ENCODE measurements at places on chromosomes 3 and 15. TPM values are rescaled to one million over a fixed set of nuclear protein-coding genes. Genes with fewer than 3 reads are reported as not detected.

DNA sequence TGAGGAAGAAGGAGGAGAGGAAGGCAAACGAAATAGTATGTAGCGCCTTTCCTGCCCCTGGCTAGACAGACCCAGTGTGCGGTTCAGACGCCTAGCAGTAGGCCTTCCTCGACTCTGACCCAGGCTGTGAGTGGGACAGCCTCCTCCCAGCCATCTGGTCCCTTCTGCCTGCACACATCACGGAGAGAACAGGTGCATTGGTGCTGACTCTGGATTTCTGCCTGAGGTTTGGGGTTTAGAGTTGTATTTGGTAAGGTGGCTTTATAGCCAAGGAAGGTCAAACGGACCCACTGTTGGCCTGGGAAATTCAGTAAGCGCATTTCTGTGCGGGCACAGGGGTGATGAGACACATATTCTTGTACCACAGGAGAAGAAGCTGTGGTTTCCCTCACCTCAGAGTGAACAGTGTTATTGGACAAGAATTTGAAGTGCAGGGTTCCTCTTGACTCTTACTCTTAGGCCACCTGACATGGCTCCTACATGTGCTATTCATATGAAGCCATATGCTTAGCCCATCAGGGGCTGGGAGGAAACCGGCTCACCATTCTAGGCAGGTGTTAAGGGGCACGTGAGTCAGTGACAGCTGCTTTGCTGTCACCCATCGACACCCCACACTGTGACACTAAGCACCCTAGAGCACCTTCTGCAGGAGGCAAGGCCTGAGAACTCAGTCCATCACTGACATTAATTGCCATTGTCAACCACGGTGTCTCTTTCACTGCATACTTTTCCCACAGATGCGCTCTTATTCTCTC is 143.3 kb downstream of the CHDH start:
- no peak for DNase-seq

DNA sequence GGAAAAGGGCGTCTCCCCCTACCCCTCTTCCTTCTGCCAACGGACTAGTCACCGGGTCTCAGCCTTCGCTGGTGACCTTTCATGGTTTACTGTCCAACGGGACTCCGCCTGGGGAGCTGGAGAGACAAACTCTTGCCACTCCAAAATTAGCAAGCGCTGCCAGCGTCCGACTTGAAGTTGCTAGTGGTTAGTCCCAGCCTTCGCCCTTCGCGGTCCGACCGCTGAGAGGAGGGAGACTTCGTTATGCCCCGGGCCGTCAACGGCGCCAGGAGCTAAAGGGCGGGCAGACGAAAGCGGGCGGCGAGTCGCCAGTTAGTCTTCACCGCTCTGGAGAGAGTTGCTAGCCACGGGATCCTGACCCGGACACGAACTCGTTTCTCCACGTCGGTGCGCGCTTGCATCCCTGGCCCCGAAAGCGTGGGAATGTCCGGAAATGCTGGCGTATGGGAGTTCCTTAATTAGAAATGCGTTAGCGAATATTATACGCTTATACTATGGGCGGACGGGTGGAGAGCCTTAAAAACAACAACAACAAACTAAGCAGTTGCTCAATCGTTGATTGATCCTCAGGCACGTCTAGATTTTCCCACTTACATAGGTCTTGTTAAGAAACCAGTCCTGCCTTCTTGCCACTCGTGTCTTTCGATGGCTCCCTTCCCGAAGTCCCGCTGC is 716 bp downstream of the SMC4 start:
- DNase-seq: peak; percentile 75

GRCh38 chr15:50181969-50182218 is at the start of gene SLC27A2:
SLC27A2 (plus strand) TSS chr15:50182196; CDS start chr15:50182428, 232 bp downstream.
- no peak for DNase-seq

The MCTP2 gene
- total RNA-seq: 25.5 TPM

DNA sequence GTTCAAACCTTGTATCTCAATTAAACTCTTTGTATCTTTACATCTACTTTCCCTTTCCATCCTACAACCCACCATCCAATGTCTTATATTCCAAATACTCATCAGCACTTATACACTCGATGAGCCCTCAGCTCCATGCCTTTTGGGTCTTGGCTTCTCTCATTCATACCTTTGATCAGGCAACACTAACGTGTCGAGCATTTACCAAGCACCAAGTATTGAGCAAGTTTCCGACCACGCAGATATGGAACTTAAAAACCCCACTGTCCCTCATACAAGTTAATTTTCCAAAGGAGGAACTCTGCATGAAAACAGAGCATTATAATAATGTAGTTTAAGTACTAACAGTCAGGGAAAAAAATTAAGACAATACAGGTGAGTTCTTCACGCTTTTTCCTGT is 102.8 kb downstream of the IL1RAP start:
- no peak for DNase-seq

The CLDN16 gene
- not detected for total RNA-seq

GRCh38 chr3:188179006-188179966 is 25.3 kb downstream of the LPP start:
- DNase-seq: no peak

- DNase-seq: no peak
These were observed 94.3 kb downstream of the AQP9 start for GRCh38 chr15:58232281-58233065.

- peak; percentile 57 for DNase-seq
These were observed 5.9 kb upstream of the TMEM115 start for GRCh38 chr3:50365080-50365841.

- no peak for DNase-seq
These were observed 57.1 kb downstream of the CCDC33 start for GRCh38 chr15:74293021-74293810.

GRCh38 chr15:29196290-29196689 is 73.3 kb downstream of the NSMCE3 start:
- DNase-seq: no peak

DNA sequence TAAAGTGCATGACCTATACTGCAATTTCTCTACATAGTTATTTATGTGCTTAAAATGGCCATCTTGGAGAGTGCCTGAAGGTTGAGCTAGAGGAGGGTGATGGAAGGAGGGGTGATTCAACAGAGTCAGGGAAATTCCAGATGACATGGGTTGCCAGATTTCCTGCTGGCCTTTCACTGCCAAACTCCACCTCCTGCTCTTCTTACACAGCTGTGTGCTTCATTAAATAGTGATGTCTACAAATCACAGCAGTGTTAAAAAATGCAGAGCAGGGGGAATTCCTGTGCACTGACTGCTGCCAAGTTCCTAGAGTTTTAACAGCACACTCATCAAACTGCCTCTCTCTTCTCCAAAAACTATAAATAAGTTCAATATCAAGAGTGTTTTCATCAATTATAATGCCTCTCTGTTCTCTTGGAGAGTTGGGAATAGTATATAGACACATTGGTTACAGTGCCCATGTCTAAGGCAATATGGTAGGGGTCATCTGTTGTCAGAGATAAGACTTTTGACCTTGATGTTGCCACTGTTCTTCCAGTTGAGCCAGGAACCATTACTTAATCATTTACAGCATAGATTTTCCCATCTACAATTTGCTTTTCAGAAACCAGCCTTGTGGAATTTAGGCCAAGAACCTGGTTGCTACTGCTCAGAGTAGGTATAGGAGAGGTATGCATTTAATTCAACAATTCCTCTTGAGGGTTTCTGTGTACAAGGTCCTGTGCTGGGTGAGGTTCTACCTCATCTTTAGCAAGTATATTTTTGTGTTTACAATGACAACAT is 79.6 kb downstream of the TP63 start:
- DNase-seq: no peak

- DNase-seq: no peak
These were observed 35.3 kb upstream of the TUBGCP5 start for GRCh38 chr15:23074684-23075083.

DNA sequence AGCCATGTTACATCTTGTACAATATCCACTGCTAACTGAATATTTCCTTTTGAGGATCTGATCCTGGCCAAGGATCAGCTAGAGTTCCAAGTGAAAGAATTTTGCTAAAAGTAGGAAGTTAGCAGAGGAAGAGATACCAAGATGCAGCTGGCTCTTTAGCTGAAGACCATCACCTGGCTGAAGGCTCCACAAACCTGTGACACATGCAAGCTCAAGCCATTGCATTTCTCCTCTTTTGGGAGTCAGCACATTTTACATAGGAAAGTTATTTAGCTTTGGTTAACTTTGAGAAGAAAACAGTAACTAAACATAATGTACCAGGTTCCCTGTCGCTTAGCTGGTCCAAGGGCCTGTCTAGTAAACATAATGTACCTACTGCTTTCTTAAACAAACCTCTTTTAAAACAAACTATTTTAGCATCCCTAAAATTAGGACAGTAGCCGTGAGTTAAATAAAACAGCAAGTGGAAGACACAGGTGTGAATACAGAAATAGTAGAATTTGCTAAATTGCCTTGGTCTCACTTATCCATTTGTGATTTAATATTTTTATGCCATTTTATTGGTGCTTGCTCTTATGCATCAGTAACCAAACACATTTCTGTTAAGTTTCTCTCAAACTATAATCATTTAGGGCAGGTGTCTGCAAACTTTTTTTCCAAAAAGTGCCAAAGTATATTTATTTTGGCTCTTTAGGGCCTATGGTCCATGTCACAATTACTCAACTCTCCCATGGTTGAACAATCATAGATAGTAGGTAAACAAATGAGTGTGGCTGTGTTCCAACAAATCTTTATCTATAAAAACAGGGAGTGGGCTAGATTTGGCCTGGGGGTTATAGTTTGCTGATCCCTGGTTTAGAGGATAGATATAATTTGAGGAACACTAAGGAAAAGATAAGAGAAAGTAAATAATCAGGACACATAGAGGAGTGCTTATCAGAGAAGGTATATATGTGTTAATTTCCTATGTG is 11.2 kb downstream of the GCSAM start:
- no peak for DNase-seq

The APOD gene
- total RNA-seq: 236 TPM

The ROPN1B gene
- not detected for total RNA-seq

All from ascending aorta (tissue), 2 donors.